Kidney glomerular epithelial cell (primary cell): ENCODE measurements at places on chromosomes 6 and 20.

DNA sequence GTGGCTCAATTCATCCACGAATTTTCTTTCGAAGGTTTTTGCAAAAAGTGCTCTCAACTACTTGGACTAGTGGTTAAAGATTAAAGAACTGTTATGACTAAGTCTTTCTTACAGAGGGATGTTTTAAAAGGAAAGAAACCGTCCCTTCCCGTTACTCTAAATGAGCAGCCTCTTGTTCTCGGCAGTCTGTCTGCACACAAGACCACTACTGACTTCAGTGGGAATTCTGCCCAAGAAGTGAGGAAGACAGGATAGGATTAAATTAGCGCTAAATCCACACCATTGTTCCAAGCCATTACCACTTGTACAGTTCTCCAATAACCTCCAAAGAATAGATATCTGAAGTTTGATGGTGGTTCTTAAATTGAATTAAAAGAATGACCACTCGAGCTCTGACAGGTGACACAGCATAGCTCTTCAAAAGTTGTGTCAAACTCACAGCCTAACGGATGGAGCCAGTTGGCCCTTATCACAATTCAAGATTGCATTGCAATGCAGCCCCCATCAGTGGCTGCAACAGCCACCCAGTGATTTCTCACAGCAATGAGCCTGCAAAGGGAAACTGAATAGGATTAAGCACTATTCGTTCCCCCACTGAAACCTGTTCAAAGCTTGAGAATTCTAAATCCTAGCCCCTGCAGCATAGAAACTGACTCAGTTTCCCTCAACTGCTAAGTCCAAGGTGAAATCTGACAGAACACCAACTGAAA lies 1.8 kb downstream of the EPB41L2 start:
- DNase-seq = peak; percentile 73

GRCh38 chr6:53014063-53014462 lies 19.0 kb upstream of the GSTA4 start:
- no peak for DNase-seq

DNA sequence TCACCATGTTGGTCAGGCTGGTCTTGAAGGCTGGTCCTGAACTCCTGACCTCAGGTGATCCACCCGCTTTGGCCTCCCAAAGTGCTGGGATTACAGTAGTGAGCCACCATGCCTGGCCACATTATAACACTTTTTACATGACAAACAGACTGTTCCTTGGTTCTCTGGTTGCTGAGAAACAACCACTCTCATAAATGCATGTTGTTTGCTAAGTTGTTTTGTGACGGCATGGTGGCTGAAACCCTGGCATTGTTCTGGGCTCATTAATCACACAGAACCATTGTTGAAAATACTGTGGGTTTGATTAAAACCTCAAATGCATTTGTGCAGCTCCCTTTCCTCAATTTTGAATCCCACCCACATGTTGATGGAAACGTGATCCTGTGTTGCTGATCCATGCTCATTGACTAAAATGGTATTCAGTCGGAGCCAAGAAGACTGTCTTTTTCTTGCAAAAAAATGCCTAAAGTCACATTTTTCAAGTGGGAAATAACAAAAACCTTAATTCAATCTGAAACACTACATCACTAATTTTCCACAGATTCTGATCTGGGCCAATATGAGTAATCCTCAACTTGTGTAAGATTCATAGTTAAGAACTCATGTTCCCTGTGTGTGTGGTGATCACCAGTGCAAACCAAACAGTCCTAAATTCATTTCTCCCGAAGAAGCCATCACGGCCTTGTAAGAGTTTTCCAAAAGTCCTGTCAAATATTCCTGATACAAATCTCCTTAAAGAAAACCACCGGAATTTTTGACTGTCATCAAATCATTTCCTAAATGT lies 132.8 kb downstream of the FNDC1 start:
- DNase-seq = no peak

GRCh38 chr6:558089-558488 lies 98.8 kb downstream of the HUS1B start:
- no peak for DNase-seq
